ENCODE measurements at places on chromosomes 5 and 9.
A peak's percentile ranks its signal among the peaks of the same experiment; 100 is the strongest.

DNA sequence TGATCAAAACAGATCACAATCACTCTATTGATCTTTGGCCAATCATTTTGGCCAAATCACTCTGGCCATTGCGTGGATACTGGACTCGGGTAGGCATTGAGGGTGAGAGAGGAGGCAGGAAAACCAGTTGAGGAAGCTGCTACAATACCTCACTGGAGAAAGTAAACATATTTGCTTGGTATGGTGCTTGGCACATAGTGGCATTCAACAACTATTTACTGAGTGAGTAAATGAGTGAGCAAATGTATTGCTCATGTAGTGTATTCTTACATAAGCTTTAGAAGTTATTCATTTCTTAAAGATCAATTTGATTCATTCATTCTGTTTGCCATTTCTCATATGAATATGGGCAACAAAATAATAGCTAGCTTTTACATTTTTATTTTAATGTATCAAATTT is 4.0 kb upstream of the DEPDC1B start:
- DNase-seq = no peak

- peak; percentile 93 for DNase-seq
Observed at GRCh38 chr9:89000973-89001916, 10.0 kb downstream of the S1PR3 start.

GRCh38 chr5:56375011-56375410 is 141.9 kb upstream of the ANKRD55 start:
- DNase-seq = peak; percentile 34

DNA sequence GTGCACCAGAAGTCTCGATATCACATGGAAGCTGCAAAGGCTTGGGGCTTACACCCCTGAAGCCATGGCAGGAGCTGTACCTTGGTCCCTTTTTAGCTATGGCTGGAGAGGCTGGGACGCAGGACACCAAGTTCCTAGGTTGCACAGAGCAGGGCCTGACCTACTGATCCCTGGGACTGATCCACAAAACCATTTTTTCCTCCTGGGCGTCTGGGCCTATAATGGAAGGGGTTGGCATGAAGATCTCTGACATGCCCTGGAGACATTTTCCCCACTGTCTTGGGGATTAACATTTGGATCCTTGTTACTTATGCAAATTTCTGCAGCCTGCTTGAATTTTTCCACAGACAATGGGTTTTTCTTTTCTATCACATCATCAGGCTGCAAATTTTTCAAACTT is 286.7 kb upstream of the PTPRD start:
- no peak for DNase-seq

- DNase-seq = no peak
Observed at GRCh38 chr9:13684656-13685055, 405.2 kb upstream of the MPDZ start.

- DNase-seq = no peak
Observed at GRCh38 chr9:70564468-70565335, 150.2 kb upstream of the KLF9 start.

GRCh38 chr9:133953976-133954709 is 38.0 kb downstream of the VAV2 start:
- no peak for DNase-seq

DNA sequence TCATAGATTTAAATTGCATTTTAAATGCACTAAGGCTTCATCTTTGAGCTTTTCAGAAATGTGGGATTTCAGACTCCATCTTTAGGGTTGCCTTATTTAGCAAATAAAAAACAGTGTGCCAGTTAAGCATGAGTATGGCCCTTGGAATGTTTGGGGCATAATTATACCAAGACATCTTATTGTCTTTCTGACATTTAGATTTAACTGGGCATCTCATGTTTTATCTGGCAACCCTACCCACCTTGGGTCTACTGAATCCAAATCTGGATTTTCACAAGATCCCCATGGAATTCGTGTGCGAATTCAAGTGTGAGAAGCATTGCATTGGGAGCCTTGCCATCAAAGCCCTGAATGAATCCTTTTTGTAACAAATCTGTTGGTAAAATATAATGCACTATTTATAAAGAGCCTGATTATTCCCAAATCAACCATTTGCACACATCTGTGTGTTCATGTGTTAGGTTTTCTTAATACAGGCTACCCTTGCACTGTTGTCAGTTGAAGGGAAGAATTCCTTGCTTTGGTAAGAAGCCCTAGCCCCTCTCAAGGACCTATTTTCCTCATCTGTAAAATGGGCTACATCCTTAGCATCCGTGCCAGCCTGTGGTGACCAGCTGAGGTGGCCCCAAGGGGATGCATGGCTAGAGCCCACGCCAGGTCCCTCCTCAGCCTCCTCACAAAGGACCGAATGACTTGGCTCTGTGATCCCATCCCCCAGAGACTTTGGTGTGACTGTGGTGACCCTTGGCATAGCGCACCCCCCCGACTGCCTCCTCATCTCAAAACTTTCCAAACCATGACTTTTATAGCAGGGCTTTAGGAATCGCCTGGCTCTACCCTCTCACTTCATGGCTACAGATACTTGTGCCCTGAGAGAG is 8.1 kb downstream of the GSN start:
- no peak for DNase-seq

- DNase-seq = no peak
Observed at GRCh38 chr9:137281345-137282116, 4.0 kb downstream of the TOR4A start.

- no peak for DNase-seq
Observed at GRCh38 chr9:128836509-128837145, 7.0 kb upstream of the SPOUT1 start.

DNA sequence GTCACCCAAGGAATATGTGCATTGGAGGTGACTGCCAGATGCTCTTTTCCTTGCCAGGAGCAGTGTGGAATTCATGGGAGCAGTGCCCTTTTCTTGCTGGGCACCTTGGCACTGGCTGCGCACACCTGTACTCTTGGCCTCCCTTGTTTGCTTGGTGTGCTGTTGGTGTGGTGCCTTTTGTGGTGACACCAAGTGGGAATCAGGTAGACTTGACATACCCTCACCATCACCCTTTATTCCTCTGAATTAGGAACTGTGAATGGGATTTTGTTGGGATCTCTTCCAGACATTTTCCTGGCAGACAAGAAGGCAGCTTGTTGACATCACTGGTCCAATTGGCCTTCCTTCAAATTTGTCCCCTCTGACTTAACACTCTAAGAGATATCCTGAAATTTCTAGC is 82.3 kb downstream of the RAI14 start:
- DNase-seq = no peak

GRCh38 chr5:132134384-132134783 is 60.8 kb downstream of the CSF2 start:
- no peak for DNase-seq

GRCh38 chr9:92747459-92748232 is 17.0 kb downstream of the BICD2 start:
- no peak for DNase-seq

DNA sequence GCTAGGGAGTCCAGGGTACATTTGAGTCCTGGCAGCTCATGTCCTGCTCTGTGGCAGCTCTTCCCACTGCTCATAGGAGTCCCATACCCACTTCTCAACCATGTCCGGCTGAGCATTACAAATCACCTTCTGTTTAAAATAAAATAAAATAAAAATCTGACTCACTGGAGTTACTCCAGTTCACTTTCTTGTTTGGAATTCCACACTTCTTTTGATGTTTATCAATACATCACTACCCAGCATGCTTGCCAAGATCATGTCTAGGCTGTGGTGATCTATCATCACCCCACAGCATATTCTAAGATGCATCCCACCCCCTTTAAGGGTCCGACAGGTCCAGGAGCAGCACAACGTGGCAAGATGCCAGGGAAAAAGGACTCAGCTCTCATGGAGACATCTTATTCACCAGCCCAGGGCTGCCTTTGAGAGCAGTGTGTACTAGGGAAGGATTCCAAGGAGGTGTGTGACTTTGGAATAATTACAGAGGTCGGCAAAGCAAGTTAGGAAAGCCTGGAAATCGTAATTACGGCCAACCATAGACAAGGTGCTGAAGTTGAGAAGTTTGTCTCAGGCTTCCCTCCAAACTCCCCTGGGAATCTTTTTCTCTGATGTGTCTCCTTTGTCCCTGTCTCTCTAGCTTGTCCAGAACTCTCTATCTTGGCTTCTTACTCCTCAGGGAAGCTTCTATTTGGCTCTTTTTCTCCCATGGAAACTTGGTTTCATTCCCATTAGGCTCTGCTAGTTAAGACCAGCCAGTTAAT is 111.4 kb upstream of the SLC1A3 start:
- DNase-seq = no peak

- DNase-seq = no peak
Observed at GRCh38 chr9:83935276-83935935, 14.2 kb upstream of the KIF27 start.

GRCh38 chr9:26781906-26782305 is 110.7 kb downstream of the CAAP1 start:
- DNase-seq = no peak

GRCh38 chr5:179368806-179369529 is 23.7 kb upstream of the ADAMTS2 start:
- no peak for DNase-seq

- DNase-seq = peak; percentile 29
Observed at GRCh38 chr5:62460578-62460983, 48.0 kb downstream of the IPO11 start.

GRCh38 chr9:4955836-4956235 is 29.2 kb upstream of the JAK2 start:
- DNase-seq = no peak

GRCh38 chr9:2623288-2624050 is 1.9 kb downstream of the VLDLR start:
- DNase-seq = no peak

DNA sequence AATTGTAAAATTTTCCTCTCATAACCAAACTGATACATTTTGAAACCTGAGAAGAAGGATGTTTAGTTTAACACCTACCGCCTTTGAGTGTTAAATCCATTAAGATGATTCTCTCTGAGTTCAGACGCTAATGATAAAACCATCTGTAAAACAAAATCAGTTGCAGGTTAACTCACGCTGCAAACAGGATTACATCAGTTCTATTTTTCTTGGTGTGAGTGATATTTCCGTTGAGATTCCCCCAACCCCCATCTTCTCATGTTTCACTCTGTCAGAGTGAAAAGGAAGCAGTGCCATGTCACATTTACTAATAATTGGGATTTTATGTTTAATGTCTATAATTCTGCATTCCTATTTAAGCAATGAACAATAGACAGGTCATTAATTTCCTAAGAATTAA is 146.5 kb downstream of the FANCC start:
- DNase-seq = peak; percentile 13

- DNase-seq = no peak
Observed at GRCh38 chr5:181112476-181112875, 18.5 kb downstream of the OR2V1 start.

GRCh38 chr9:112839331-112839730 is 51.3 kb downstream of the SLC46A2 start:
- DNase-seq = no peak

GRCh38 chr5:66898241-66898995 is 298.2 kb downstream of the CD180 start:
- DNase-seq = no peak

GRCh38 chr5:140647042-140647419 is 399 bp downstream of the NDUFA2 start:
- DNase-seq = no peak

DNA sequence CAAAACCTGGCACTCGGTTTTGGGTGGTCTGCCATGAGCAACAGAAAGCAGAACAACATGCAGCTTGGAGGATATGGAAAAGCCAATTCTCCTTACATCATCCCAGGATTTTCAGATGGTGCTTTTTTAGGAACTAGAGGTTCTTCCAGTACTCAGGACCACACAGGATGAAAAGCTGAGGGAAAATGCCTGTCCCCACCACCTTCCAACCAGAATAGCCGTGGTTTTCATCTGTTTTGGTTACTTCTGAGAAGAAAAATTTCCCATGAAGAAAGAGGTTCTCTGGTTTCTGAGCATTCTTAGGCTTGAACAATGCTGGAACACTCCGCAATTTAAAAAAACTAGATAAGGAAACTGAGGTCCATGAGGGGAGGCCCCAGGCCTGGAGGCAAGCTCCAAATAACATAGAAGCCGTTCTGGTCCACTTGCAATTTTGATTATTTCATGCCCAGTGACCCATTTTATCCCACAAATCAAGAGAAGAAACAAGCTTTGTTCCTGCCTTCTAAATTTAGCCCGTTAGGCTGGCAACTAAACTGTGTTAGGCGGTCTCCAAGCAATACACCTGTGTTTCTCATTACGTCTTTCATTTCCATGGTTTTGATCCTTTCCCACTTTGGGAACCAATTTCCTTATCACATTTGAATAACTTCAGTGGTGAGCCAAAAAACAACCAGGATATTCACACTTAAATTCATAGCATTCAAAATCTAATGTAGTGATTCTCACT is 79.2 kb upstream of the SPIN1 start:
- no peak for DNase-seq

- no peak for DNase-seq
Observed at GRCh38 chr5:19874811-19875210, 113.2 kb downstream of the CDH18 start.

GRCh38 chr5:83608122-83608521 is 112.5 kb downstream of the HAPLN1 start:
- peak; percentile 38 for DNase-seq
